ENCODE measurements at places on chromosomes 13 and 19. TPM values are rescaled to one million over a fixed set of nuclear protein-coding genes. Genes with fewer than 3 reads are reported as not detected.

- no peaks in the 10 kb centered on the region for H3K36me3 ChIP-seq
- DNase-seq = no peak
- no peak overlapping the region for H3K4me3 ChIP-seq
These were observed 70.8 kb downstream of the INSR start for GRCh38 chr19:7223429-7223828.

DNA sequence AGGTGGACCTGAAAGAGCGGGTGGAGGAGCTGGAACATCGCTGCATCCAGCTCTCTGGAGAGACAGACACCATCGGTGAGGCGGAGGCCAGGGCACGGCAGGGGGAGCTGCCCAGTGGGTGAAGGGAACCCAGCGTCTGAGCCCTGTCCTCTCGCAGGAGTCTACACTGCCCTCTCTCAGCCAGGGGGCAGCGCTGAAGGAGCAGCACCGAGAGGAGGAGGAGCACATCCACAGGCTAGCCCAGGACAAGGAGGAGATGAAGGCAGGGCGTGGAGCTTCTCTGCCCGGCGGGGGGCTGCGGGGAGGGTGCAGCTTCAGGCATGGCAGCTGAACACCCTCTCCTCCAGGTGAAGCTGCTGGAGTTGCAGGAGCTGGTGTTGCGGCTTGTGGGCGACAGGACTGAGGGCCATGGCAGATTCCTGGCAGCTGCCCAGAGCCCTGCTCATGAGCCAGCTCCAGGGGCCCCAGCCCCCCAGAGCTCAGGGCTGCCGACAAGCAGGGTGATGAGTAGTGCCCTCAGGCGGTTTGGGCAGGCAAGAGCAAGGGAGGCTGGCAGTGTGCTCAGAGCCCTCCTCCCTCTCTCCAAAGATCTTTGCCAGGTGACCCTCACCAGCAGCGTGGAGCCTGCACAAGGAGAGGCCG, 31.4 kb upstream of the ZNF492 start:
- no peak for DNase-seq
- no peak overlapping the region for H3K27ac ChIP-seq
- H3K4me3 ChIP-seq = no peak overlapping the region
- H3K36me3 ChIP-seq = peaks cover 4% of the 10 kb centered on the region
- H3K27me3 ChIP-seq = no peaks in the 10 kb centered on the region

DNA sequence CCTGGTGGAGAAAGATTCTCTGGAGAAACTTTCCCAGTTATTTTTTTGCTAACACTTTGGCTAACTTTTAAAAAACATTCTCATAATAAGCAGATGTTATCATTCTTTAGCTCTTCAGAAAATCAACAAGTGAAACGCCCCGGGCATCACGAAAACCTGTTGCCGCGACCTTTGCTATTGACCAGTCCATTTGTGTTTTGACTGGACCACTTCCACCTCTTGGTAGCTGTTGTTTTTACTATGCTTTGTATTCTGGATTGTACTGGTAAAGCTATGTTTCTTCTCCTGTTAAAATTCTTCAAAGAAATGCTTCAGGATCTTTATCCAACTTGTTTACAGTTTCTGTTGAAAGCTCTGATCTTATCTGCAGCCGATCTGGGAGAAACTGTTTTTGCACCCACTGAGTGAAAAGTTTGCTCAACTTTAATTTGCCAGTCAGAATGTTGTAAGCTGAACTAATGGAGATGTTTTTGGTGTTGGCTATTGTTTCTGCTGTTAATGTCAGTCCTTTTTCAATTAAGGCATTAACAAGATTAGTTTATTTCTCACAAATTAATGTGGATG, 23.3 kb downstream of the UFM1 start:
- no peak overlapping the region for H3K27ac ChIP-seq
- DNase-seq = no peak
- H3K4me3 ChIP-seq = no peak overlapping the region

- H3K4me3 ChIP-seq = no peak overlapping the region
- peaks cover 28% of the 10 kb centered on the region for H3K27me3 ChIP-seq
- H3K36me3 ChIP-seq = no peaks in the 10 kb centered on the region
These were observed 59.4 kb downstream of the LACC1 start for GRCh38 chr13:43939086-43939485.

GRCh38 chr13:38099751-38100150, 230.2 kb upstream of the TRPC4 start:
- no peaks in the 10 kb centered on the region for H3K27me3 ChIP-seq
- H3K27ac ChIP-seq = no peak overlapping the region
- H3K4me1 ChIP-seq = no peaks in the 10 kb centered on the region
- no peaks in the 10 kb centered on the region for H3K36me3 ChIP-seq
- DNase-seq = no peak
- H3K4me3 ChIP-seq = no peak overlapping the region

DNA sequence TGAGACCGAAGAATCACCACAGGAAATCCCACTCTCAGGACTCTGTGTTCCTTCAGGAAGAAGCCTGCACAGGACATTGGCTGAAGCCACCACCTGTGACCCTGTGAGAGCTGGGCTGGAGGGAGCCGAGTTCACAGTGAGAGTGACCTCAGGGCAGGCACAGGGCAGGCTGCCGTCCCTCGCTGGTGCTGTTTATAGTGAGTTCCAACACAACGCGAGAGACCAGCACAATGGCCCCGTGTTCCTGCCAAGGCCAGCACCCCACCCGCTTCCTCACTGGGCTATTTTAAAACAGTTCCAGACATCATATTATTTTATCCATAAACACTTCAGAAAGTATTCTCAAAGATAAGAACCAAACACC, 18.4 kb upstream of the GAS6 start:
- DNase-seq = no peak
- H3K4me1 ChIP-seq = peaks cover 17% of the 10 kb centered on the region
- peaks cover 19% of the 10 kb centered on the region for H3K27me3 ChIP-seq
- H3K27ac ChIP-seq = no peak overlapping the region
- H3K4me3 ChIP-seq = no peak overlapping the region

DNA sequence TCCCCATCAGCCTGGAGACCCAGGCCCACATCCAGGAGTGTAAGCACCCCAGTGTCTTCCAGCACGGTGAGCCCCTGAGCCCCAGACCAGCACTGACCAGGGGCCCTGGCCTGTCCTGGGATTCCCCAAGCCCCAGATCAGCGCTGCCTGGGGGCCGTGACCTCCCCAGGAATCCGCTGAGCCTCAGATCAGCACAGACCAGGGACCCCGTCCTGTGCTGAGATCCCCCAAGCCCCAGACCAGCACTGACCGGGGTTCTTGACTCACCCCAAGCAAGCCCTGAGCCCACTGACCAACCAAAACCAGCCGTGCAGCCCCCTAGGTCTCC, 5.7 kb downstream of the MCOLN1 start:
- no peak for DNase-seq
- peaks cover 3% of the 10 kb centered on the region for H3K36me3 ChIP-seq
- H3K4me1 ChIP-seq = peaks cover 7% of the 10 kb centered on the region
- no peaks in the 10 kb centered on the region for H3K27me3 ChIP-seq

GRCh38 chr19:48683349-48683748, 10.5 kb upstream of the NTN5 start:
- no peak overlapping the region for H3K4me3 ChIP-seq
- H3K27ac ChIP-seq = no peak overlapping the region
- peaks cover 2% of the 10 kb centered on the region for H3K4me1 ChIP-seq
- H3K27me3 ChIP-seq = no peaks in the 10 kb centered on the region
- H3K36me3 ChIP-seq = no peaks in the 10 kb centered on the region
- no peak for DNase-seq

DNA sequence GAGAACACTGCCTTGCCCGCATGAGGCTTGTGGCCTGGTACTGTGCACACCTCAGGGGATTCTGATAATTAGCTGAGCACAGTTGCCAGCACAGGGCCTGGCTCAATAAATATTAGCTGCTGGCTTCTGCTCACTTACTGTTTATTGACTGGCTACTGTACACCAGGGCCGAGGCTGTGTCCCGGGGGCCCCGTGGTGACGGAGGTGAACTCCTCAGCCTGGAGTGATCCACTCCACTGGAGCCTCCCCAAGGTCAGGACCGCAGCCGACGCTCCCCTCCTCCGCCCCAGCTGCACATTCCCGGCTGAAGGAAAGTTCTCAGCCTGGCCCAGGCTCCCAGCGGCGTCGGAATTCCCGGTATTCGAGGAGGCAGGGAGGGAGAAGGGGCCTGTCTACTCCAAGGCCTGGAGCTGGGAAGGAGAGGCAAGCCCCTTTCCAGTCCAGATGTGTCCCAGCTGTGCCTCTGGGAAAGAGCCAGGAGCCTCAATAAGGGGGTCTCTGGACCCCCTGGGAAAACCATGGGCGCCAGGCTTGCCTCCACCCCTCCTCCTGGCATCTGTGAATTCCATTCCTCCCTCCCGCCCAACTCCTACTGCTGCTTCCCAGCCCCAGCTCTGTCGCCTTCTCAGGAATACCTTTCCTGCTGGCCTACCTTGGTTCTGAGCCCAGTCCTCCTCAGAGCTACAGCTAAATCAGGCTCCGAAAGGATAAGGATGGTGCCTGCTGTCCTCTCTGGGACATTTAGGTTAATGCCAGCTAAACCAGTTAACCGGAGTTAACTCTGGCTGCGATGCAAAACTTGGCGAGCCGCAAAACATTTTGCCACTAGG, 7.3 kb downstream of the RPS16 start:
- H3K27me3 ChIP-seq = no peaks in the 10 kb centered on the region
- DNase-seq = no peak
- no peak overlapping the region for H3K4me3 ChIP-seq

DNA sequence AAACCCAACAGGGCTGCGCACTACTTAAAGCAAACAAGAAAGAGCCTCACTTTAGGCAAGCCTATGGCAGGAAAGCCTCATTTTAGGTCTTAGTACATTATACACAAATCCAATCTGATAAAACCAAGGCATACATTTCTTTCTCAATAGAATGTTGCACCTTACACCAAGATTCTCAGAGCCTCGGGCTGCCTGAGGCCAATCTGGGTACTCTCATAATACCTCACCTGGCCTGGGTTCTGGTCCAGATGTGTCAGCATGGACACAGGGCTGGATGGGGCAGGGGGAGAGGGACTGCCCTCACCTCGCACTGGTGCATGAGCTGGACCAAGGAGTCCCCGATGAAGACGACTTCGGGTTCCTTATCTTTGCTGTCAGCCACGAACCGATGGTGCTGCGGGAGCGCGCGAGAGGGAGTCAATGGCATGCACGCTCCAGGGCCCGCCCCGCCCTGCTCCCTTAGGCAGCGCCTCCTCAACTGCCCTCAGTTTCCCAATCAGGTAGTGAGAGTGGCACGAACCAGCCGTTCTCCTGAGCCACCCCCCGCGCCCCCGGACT, at the start of gene PRR19:
PRR19 (plus strand) TSS at position 487 of the 558 bp plus-strand sequence. CDS start 7,453 bp downstream, outside the sequence.
- no peak for DNase-seq
- peaks cover 14% of the 10 kb centered on the region for H3K4me1 ChIP-seq
- H3K36me3 ChIP-seq = no peaks in the 10 kb centered on the region
- H3K27ac ChIP-seq = peak within 1 kb of the TSS; percentile 88
- peak within 1 kb of the TSS; percentile 91 for H3K4me3 ChIP-seq

- H3K27ac ChIP-seq = no peak overlapping the region
- H3K4me3 ChIP-seq = no peak overlapping the region
- no peak for DNase-seq
- peaks cover 4% of the 10 kb centered on the region for H3K36me3 ChIP-seq
These were observed 5.6 kb upstream of the GPR42 start for GRCh38 chr19:35365303-35365702.

DNA sequence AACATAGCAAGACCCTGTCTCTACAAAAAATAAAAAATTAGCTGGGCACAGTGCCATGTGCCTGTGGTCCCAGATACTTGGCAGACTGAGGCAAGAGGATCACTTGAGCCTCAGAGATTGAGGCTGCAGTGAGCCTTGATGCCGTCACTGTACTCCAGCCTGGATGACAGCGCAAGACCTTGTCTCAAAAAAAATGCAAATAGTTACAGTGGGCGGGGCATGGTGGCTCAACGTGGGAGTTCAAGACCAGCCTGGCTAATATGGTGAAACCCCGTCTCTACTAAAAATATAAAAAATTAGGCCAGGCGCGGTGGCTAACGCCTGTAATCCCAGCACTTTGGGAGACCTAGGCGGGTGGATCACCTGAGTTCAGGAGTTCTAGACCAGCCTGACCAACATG, 8.5 kb downstream of the PGLS start:
- no peak overlapping the region for H3K27ac ChIP-seq
- peaks cover 2% of the 10 kb centered on the region for H3K36me3 ChIP-seq
- no peak for DNase-seq
- H3K4me3 ChIP-seq = no peak overlapping the region
- peaks cover 21% of the 10 kb centered on the region for H3K4me1 ChIP-seq

DNA sequence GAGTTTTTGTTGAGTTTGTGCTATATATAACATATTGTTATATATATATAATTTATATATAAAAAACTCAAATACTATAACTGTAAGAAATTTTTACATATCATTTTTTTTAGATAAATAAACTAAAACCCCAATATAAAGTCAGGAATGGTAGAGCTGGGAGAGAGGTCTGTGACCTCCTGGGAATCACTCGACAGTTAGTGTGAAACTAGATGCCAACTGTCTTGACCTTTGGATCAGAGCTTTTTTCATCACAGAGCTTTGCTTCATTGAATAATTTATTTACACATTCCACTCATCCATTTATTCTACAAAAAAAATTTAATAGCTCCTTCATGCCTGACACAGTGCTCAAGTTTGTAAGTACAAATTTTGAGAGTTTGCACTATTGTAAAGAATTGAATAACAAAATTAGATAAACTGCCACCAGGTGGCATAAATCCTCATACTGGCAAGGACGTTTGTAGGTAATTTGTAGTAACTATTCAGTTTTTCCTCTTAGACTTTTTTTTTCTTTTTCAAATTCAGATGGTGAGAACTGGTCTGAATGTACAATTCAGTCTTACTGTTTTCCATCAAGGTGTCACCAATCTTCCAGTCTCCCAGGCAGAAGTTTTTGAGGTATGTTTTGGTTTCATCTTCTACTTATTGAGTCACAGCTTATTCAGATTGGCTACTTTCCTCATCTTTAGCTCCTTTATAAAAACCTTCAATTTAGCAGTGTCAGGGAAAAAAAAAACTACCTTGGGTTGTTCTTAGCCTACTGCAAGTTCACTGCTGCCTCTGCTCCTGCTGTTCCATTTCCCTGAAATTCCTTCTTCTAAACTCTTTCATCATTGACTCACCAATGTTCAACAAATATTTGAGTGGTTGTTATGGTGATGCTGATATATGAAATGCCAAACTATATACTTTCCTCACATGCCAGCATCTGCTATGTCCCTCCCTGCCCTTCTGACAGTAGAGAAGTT, 28.7 kb downstream of the LACC1 start:
- H3K4me3 ChIP-seq = no peak overlapping the region
- no peak for DNase-seq
- peaks cover 8% of the 10 kb centered on the region for H3K4me1 ChIP-seq
- no peak overlapping the region for H3K27ac ChIP-seq

- no peaks in the 10 kb centered on the region for H3K27me3 ChIP-seq
- H3K4me1 ChIP-seq = peaks cover 17% of the 10 kb centered on the region
- H3K4me3 ChIP-seq = peak overlapping the region; percentile 36
- no peak overlapping the region for H3K27ac ChIP-seq
These were observed 5.6 kb downstream of the PNKP start for GRCh38 chr19:49861541-49862378.

The PROZ gene
- not detected for total RNA-seq

The MAN2B1 gene
- total RNA-seq = 157 TPM

The LSR gene
- 44.5 TPM for total RNA-seq

The EFNA2 gene
- not detected for total RNA-seq

The PTGER1 gene
- total RNA-seq = not detected

The STOML3 gene
- not detected for total RNA-seq

The MEIOSIN gene
- not detected for total RNA-seq

The KCNJ14 gene
- 1.7 TPM for total RNA-seq

The LAIR2 gene
- total RNA-seq = 0.94 TPM
